ENCODE measurements at places on chromosomes 6 and 20. TPM values are rescaled to one million over a fixed set of nuclear protein-coding genes. Genes with fewer than 3 reads are reported as not detected.

DNA sequence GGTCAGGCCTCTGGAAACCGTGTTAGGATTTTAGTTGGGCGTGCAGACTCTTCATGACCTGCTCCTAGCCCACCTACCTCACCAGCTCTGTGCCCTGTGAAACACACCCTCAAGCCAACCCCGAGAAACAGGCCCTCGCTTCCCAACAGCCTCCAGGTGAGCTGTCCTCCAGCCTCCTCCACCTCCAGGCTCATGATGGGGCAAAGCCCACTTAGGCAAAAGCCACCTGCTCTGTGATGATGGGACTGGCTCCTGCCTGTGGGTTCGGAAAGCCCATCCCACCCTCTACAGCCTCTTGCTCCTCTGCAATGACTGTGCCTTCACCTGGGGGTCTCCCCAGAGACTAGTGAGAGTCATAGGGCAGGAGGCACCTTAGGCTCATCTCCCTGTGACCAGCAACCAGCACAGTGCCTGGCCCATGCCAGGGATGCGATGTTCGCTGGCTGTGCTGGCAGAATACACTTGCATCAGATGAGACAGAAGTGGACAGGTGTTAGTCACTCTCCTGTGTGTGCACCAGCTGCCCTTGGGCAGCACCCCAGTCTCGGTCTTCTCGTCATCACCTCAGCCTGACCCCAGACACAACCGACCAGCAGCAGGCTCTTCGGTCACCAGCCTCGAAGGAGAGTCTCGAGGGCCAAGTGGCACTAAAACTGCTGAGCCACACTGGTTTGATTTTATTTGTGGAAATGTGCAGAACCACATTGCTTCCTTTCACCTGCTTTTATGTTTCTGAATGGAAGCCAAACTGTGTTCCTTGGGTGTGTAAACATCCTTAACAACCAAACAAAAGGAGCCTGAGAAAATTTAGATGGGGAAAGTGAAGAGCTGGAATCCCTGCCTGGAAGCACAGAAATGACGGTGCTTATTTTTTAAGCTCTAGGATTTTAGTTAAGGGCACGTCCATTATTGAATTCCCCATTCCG is 10.7 kb downstream of the PXDC1 start:
- DNase-seq = no peak

- DNase-seq = no peak
Measured at GRCh38 chr6:156963712-156964700, 186.8 kb downstream of the ARID1B start.

The FAM83B gene
- polyA plus RNA-seq = 0.05 TPM

The HLA-DQB2 gene
- polyA plus RNA-seq = not detected

GRCh38 chr6:150723857-150724256 is 124.2 kb downstream of the PLEKHG1 start:
- DNase-seq = no peak

- no peak for DNase-seq
Measured at GRCh38 chr6:30543821-30544220, 12.5 kb downstream of the GNL1 start.

GRCh38 chr6:7292596-7293255 is 20.3 kb downstream of the SSR1 start:
- no peak for DNase-seq

DNA sequence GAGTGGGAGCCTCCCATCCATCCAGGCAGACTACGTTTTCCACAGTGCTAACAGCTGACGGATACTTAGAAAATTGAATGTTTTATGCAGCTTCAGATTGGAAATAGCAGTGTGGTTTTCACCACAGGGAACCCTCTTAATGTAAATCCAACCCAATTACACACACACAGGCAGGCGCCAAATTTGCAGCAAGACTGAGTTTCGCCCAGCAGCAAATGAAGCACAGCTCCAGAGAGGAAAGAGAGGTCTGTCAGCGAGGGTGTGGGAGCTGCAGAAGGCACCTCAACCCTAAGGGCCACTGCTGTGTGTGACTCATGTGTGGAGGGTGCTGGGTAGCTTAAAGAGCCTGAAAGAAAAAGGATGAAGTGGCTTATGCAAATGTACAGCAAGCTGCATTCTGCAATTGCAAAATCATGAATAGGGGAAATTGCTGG is 365.7 kb downstream of the MAFB start:
- no peak for DNase-seq

- DNase-seq = no peak
Measured at GRCh38 chr6:36997811-36998722, 7.4 kb upstream of the FGD2 start.

DNA sequence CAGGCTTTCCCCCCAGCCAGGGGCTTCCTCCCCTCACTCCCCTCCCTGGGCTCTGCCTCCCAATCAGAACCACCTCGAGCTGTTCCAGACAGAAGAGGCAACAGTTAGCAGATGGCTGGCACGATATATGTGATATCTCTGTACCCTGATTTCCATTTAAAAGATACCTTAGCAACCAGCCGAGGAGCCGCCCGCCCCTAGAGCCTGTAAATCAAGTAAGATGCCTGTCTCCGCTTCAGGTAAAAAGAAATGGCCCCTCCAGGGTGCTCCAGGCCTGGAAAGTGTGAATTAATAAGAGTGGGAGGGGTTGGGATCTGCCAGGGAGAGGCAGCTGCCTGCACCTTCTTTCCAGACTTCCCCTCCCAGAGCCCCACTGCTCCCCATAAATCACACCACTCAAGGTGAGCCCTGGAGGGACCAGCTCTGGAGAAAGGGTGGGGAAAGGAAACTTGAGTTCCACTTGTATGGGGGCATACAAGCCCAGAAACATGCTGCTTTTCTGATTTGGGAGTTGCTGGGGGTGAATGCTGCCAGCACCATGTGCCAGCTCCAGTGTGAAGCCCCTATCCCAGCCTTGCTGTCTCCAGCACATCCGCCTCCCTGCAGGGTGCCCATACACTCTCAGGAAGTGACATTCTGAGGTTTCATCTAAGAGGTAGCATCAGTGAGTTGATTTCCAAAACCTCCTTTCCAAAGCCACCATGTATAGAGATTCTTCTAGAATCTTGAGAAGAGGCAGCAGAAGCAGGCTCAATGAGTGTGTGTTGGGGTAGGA is 148.0 kb downstream of the LRFN2 start:
- DNase-seq = no peak

The ECT2L gene
- not detected for polyA plus RNA-seq

The OPRL1 gene
- polyA plus RNA-seq = 0.86 TPM

- no peak for DNase-seq
Measured at GRCh38 chr6:14559746-14560536, 442.4 kb downstream of the CD83 start.

The TP53TG5 gene
- polyA plus RNA-seq = not detected

DNA sequence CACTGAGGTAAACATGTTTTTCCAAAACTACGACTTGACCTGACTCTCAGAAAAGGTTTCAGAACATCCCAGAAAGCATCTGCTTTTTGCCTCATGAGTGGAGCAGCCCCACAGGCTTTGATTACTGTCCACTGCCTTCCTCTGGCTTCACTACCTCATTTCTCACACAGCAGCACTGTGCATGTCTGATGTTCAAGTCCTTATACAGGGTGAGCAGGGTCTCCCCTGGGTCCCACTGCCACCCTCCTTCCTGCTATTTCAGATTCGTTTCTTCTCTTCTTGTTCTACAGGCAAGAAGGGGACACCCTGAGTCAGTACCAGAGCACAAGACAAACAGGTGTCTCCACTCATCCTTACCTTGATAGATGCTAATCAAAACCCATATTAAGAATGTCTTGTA is 64.7 kb upstream of the NFATC2 start:
- no peak for DNase-seq

GRCh38 chr20:3739054-3739925 is 6.8 kb downstream of the HSPA12B start:
- DNase-seq = no peak

GRCh38 chr6:138416206-138416605 is 12.2 kb downstream of the HEBP2 start:
- no peak for DNase-seq

GRCh38 chr6:423055-423798 is 31.7 kb downstream of the IRF4 start:
- DNase-seq = no peak

The EYS gene
- not detected for polyA plus RNA-seq

The RNF182 gene
- 11.9 TPM for polyA plus RNA-seq

DNA sequence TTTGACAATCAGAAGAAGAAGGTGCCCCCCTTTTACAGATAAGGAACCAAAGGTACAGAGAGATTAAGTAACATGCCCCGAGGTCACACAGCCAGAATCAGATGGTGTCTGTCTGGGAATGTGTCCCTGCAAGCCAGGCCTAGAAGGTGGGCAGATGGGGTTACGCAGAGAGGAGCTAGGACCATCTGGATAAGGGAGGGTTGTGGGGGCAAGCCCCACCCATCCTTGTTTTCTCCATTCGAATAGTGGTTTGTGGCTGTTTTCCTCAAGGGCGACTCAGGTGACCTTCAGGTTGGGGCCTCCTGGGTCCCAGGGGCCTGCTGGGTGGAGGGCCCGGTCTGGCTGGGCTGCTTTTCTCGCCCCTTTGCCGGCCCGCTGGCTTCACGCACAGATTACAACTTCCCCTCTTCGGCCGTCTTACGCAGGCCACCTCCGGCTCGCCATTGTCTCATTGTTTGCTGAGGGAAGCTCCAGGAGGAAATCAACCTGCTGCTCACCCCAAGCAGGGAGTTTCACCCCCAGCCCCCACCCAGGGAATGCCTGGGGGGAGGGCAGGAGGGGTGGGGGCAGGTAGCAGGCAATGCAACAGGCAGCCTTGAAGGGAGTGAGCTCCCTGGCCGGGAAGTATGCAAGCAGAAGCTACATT is 30.8 kb upstream of the CSNK2A1 start:
- no peak for DNase-seq

- no peak for DNase-seq
Measured at GRCh38 chr6:158013904-158014504, 32.3 kb downstream of the SYNJ2 start.

GRCh38 chr6:144989319-144990107 is 704.4 kb downstream of the UTRN start:
- DNase-seq = no peak

DNA sequence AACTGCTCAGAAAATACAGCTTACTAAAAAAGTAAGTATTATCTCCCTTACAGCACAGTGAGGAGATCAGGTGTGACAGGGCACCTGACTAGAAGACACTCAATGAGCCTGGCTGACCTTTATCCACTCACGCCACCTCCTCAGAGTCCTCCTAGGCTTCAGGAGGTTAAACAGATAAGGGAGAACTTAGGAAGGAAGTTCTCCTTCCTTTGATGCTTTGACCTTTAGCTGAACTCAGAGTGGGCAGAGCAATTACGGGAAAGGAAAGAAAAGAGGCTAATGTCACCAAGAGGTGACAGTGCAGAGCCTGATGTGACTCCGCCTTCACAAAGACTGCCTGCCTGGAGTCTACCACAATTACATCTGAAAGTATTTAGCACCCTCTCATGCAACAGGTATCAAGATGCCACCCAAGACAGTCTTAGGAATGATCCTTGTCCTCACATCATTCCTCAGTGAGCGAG is 36.7 kb downstream of the MAN1A1 start:
- DNase-seq = no peak

DNA sequence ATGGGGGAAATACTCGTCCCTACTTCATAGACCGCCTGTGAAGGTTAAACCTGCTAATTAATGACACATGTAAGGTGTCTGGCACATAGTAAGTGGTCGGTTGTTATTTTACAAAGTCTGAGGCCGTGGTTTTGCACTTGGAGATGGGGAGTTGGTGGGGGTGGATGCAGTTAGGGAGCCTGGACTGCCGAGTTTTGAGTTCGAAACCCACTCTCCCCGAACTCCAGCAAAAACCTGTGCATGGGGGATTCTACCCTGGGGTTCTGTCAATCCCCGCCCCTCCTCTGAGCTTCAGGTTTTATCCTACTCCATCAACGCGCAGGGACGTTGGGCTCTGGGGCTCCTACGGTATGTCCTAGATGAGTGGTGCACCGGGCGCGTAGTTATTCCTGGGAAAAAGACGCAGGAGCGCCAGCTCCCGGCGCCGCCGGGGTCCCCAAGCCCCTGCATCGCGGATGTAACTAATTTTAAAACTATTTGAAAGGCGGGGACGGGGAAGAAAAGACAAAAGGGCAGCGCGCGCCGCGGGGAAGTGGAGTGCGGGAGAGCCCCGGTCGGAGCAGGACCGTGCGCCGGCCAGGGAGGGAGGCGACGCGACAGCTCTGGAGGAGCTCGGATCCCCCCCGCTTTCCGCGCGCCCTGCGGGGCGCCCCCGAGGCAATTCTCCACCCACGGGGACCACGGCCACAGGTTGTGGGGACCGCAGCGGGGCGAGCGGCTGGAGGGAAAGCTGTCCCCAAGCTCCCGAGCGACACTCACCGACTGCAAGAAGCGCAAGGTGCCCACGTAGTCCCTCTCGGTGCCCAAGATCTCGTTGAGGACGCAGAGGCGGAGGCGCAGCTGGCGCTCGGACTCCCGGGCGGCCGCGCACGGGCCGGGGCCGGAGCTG is 672 bp downstream of the PREX1 start:
- DNase-seq = no peak

DNA sequence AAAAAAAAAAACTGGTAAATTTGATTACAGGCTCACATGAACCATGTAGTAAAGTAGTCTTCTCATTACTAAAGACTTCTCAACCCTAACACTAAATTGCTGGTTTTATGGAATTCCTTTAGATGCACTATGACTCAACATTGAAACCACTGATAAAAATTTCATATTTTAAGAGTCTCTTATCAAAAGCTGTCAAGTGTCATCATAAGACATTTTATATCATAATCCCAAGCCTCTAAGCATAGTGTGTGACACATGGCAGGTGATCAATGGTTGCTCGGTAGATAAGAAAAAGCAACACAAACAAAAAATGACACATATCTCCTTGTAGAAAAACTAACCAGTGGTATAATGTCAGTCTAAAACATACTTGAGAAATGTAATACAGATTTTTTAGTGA is 258.4 kb downstream of the RNGTT start:
- DNase-seq = no peak

DNA sequence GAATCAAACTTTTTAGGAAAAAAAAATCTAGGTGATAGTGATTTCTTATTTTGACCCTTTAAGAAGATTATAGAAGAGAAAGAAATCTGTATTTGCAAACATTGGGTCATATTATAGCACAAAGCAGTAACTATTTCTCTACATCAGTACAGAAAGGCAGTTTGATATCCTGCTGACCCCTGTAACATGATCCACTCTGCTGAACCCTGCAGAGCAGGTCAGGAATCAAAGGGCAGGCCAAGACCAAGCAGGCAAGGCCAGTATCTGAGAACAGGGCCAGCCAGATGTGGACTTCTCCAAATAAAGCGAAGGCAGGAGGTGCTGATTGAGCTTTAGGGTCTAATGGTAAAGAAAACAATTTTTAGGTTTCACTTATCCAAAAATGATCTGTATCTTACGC is 239.4 kb downstream of the PTPRK start:
- no peak for DNase-seq

Data from AG04450 (cell line).